ENCODE measurements at places on chromosomes 3 and 15. TPM values are rescaled to one million over a fixed set of nuclear protein-coding genes. Genes with fewer than 3 reads are reported as not detected.

Gene GHSR
- total RNA-seq = not detected

Gene CHRNA7
- 5.6 TPM for total RNA-seq

Gene A4GNT
- total RNA-seq = not detected

Gene POLQ
- total RNA-seq = 16.8 TPM

GRCh38 chr3:37812499-37812896, 49.2 kb upstream of the CTDSPL start:
- DNase-seq = no peak
- H3K4me3 ChIP-seq = no peak overlapping the region
- H3K27ac ChIP-seq = no peak overlapping the region
- H3K27me3 ChIP-seq = no peaks in the 10 kb centered on the region

GRCh38 chr3:160796813-160797164, 40.8 kb downstream of the PPM1L start:
- no peak overlapping the region for H3K27ac ChIP-seq
- H3K4me1 ChIP-seq = peaks cover 40% of the 10 kb centered on the region
- no peak for DNase-seq
- H3K27me3 ChIP-seq = no peaks in the 10 kb centered on the region
- no peak overlapping the region for H3K4me3 ChIP-seq
- H3K36me3 ChIP-seq = 0 out of 2 replicates have a peak, but pooled peaks cover 2% of the 10 kb centered on the region

DNA sequence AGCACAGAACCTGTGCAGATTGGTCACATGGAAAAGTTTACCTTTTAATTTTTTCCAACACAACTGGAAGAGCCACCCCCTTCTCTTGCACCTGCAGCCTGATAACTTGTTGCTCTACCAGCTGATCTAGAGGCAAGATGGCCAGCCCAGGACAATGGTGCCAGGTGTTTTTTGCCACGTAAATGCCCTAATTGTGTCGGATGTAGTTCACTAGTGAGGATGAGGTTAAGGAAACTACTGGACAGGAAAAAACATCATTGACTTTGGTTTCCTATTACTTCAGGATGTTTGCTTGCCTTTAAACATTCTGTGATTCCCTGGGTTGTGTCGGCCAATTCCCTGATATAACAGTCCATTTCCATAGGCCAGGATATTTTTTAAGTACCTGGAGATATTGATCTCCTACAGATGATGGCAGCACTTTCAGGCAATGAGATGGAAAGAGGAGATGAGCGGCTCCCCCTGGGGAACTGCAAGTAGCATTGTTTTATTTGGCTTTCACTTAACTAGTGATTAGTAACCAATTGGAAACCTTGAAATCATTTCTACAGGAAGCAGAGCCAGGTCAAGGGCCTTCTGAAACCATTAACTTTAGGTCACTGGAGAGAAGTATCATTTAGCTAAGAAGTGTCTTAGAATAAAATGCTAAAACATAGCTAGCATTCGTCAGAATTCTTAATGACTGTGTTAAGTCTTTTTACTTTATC, 72.5 kb downstream of the OSBPL10 start:
- DNase-seq = no peak
- no peak overlapping the region for H3K27ac ChIP-seq
- H3K4me1 ChIP-seq = peaks cover 81% of the 10 kb centered on the region

GRCh38 chr15:62094388-62094787, 27.6 kb downstream of the C2CD4A start:
- no peak overlapping the region for H3K27ac ChIP-seq
- no peak for DNase-seq
- H3K4me1 ChIP-seq = no peaks in the 10 kb centered on the region
- no peak overlapping the region for H3K4me3 ChIP-seq

GRCh38 chr3:52453496-52454249, at the start of gene TNNC1:
TSS of gene TNNC1 (minus strand) at chr3:52454041. CDS start at chr3:52454015, 26 bp downstream.
- peak within 1 kb of the TSS; percentile 98 for H3K4me3 ChIP-seq
- H3K36me3 ChIP-seq = peaks cover 17% of the 10 kb centered on the region
- no peak for DNase-seq

- no peak for DNase-seq
- H3K4me3 ChIP-seq = no peak overlapping the region
- H3K27ac ChIP-seq = no peak overlapping the region
- H3K27me3 ChIP-seq = no peaks in the 10 kb centered on the region
- no peaks in the 10 kb centered on the region for H3K4me1 ChIP-seq
Observed at GRCh38 chr15:85943151-85943550, 136.5 kb upstream of the AGBL1 start.

GRCh38 chr15:73283366-73283962, 85.3 kb downstream of the HCN4 start:
- no peak for DNase-seq
- H3K36me3 ChIP-seq = peaks cover 16% of the 10 kb centered on the region
- no peaks in the 10 kb centered on the region for H3K27me3 ChIP-seq
- no peak overlapping the region for H3K4me3 ChIP-seq

- peak overlapping the region; percentile 99 for H3K4me3 ChIP-seq
- H3K4me1 ChIP-seq = peaks cover 52% of the 10 kb centered on the region
- peak; percentile 64 for DNase-seq
- H3K36me3 ChIP-seq = peaks cover 6% of the 10 kb centered on the region
- no peak overlapping the region for H3K27ac ChIP-seq
Observed at GRCh38 chr15:68818066-68818768, 2.5 kb downstream of the ANP32A start.
